ENCODE measurements at places on chromosomes 7 and 10. TPM values are rescaled to one million over a fixed set of nuclear protein-coding genes. Genes with fewer than 3 reads are reported as not detected.

The GPRIN2 gene
- 29.9 TPM for polyA plus RNA-seq

DNA sequence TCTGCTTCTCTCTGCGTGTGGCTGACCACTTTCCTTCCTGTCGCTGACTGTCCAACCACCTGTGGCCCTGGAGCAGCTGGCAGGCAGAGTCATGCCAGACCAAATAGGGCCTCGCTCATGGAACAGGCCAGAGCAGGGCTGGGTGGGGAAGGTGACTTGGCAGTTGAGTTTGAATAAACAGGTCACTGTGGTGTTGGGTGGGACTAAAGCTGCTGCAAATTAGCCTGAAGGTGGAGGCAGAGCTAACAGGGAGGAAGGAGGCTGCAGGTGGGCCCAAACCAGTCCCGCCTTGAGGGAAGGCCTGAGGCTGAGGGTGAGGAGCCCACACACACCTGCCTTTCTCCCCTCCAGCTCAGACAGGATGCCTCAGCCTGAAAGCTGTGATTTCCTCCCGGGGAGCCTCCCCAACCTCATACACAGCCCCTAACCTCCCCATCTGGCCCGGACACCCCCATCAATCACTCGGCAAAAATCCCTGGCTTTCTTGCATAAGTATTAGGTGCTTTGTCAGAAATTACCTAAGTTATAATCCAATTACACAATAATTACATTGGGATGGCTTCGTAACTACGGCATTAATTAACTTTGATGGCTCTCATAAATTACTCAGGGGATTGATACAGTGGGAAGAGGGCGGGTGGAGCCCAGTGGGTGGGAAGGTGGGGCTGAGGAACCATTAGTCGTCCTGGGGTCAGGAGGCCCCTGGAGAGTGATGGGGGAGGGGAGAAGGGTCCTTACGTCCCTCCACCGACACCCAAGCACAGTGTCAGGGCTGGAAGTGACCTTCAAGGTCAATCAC lies 97.7 kb upstream of the PCBD1 start:
- DNase-seq, result no peak

- peak; percentile 73 for DNase-seq
Measured at GRCh38 chr7:135801045-135801693, 52.6 kb upstream of the FAM180A start.

DNA sequence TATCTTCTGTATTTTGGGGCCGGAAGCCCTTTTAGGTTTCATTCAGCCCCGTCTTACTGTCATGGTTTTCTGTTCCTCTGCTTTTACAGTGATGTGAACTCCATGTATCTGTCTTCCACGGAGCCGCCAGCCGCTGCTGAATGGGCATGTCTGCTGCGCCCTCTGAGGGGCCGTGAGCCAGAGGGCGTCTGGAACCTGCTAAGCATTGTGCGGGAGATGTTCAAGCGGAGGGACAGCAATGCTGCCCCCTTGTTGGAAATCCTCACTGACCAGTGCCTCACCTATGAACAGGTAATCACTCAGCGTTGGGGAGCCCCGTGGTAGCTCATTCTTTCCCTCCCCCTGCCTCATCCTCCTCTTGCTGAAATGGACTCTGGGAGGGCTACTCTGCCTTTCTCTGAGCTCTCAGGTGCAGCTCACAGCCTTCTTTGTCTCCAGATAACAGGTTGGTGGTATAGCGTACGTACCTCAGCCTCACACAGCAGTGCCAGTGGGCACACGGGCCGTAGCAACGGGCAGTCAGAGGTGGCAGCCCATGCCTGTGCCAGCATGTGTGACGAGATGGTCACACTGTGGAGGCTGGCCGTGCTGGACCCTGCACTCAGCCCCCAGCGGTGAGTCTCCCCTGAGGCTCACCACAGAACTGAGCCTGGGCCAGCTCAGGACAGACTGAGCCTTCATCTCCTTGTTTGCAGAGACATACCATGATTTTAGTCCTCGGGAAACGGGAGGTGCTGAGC lies 5.7 kb downstream of the ZSWIM8 start:
- DNase-seq, result no peak

Measured in A549 (cell line).